T follicular helper cell (primary cell): ENCODE measurements at places on chromosomes 7 and 10.

DNA sequence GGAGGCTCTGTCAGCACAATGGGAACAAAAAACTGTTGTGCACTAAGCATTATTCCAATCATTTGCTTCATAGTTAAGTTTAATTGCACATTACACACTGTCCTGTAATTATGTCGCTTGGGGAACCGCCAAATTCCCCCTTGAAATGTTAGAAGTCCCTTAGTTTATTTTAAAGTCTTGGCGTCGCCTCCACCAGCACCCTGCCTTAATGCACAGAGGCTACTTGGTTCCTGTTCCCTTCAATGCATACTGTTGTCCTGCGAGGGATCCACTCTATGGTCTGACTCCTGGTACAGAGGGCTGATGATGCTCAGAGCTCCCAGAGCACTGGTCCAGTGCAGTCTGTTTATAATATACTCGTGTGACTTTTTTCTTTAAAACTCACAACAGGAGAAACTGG, 330.7 kb downstream of the ELMO1 start:
- DNase-seq: no peak

GRCh38 chr10:102555781-102556328, 52.1 kb downstream of the SUFU start:
- no peak for DNase-seq

- no peak for DNase-seq
Observed at GRCh38 chr7:155569681-155570080, 23.3 kb upstream of the CNPY1 start.

- peak; percentile 19 for DNase-seq
Observed at GRCh38 chr10:62681211-62681940, 123.1 kb upstream of the ADO start.

- DNase-seq: no peak
Observed at GRCh38 chr10:102120991-102121738, 997 bp upstream of the LDB1 start.

DNA sequence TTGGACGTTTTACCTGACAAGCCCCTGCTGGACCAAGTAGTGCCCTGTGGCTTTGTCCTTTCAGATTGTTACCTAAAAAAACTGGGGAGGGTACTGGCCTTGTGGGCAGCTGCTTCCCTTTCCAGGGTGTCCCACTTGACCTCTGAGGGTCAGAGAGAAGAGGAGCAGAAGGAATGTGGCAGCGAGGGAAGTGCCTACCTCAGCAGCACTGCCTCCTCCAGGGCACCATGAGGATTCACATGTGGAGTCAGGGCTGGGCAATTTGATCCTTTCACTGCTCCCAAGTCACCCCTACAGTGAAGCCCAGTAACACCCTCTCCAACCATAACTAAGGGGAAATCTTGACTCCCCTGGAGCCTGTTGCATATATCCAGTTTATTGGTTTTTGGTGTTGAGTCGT, 64.6 kb downstream of the ITGB1 start:
- no peak for DNase-seq
